Stimulated activated CD4-positive, alpha-beta T cell treated with anti-CD3 and anti-CD28 coated beads, Interleukin-4, amount 100 ng/mL, for 4 hours (primary cell): ENCODE measurements at places on chromosomes 6 and 20.
A peak's percentile ranks its signal among the peaks of the same experiment; 100 is the strongest.

DNA sequence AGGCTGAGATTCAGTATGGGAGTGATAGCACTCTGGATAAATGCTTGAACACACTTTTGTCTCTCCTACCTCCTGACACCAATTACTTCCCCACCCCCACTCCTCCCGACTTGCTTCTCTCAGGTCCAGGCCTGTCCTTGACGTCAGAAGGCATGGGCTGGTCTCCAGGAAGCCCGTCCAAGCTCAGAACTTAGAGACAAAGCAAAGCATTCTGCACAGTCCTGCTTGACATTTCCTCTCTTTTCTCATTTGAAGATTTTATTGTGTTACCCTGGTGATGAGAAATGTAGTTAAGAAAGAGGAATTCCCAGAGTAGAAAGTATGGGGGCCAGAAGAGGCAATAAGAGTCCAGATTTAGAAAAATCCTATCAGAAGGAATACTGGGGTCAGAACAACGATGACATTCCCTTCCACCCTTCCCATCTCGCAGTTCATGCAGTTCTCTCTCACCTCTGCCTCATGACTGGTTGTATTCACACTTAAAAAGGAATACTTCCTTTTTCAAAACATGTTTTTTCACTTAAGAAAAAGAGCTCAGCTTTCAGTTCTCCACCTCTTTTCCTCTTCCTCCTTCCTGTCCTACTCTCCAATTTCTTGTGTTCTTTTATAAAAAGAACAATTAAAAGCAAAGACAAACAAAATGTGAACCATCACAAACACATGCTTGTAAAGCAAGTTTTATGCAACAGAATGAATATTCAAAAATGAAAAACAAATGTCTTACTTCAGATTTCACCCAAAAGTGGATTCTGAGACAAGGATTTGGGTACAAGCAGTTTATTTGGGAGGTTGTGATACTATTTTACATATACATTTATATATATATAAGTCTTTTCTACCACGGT is 18.5 kb upstream of the FAM184A start:
- no peak for DNase-seq

GRCh38 chr6:101396548-101397173 is 3.2 kb downstream of the GRIK2 start:
- no peak for DNase-seq

DNA sequence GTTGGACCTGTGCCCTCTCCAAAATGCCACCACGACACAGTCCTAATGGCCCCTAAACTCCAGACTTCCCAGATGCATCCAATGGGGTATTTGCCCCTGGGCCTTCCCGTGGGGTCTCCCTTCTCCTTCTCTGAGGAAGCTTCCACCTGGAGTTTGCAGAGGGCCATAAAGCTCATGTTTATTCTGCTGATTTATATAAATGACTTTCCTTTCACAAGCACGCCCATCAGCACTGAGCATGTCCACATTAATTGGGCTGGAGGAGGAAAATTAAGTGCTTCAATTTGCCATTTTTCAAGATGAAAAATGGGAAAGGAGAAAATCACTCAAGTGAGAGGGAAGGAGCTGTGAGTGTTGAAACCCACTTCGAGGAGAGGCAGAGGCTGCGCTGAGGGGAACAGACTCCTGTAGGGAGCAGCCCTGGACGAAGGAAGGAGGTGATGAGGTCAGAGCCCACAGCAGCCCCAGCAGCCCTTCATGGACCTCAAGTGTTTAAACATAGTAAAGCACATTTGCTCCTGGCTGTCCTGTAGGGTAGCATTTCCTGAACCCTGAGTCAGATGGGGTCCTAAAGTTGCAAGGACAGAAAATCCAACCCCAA is 434.9 kb upstream of the SULF2 start:
- no peak for DNase-seq

GRCh38 chr6:25254671-25255070 is 24.5 kb upstream of the CARMIL1 start:
- no peak for DNase-seq

- DNase-seq: no peak
These were observed 411.0 kb upstream of the AGPAT4 start for GRCh38 chr6:161684731-161685475.

DNA sequence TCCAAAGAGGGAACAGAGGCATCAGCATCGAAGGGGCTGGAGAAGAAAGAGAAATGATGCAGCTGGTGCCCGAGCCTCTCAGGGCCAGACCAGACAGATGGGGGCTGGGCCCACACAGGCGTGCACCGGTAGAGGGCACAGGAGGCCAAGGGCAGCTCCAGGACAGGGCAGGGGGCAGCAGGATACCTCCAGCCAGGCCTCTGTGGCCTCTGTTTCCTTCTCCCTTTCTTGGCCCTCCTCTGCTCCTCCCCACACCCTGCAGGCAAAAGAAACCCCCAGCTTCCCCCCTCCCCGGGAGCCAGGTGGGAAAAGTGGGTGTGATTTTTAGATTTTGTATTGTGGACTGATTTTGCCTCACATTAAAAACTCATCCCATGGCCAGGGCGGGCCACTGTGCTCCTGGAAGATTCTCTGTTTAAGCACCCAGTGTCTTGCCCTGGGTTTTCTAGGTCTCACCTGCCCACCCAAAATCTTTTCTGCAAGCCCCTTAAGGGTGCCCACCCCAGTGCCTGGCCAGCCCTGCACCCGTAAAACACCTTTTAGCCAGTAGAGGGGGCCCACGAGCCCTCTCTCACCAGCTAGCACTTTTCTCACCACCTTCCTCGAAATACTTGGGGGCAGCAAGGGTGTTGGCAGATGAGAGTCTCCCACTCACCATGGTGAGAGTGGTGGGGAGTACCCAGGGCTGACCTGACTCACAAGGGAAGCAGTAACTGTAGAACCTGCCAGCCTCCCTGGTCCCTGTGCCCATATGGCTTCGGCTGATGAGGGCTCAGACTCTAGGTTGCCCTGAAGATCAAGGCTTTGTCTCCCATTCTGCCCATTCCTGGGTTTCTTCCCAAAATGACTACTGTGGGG is 35.7 kb upstream of the ID1 start:
- peak; percentile 49 for DNase-seq

DNA sequence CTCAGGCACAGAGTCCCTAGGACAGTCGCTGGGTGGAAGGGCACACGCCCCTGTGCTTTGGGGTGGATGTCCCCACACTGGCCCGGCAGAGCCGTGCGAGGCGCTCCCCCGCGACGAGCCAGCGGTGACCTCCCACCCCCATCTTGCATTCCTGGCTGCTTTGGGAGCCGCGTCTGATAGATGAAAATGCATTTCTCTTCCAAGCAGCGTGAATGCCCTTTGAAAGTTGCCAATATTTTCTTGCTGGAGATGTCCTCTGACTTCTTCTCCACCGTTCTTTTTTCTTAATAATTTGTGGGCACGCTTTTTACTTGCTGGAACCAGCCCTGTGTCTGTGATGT is 29.9 kb downstream of the COL20A1 start:
- no peak for DNase-seq

- DNase-seq: no peak
These were observed 4.5 kb upstream of the GATA5 start for GRCh38 chr20:62480318-62480717.

DNA sequence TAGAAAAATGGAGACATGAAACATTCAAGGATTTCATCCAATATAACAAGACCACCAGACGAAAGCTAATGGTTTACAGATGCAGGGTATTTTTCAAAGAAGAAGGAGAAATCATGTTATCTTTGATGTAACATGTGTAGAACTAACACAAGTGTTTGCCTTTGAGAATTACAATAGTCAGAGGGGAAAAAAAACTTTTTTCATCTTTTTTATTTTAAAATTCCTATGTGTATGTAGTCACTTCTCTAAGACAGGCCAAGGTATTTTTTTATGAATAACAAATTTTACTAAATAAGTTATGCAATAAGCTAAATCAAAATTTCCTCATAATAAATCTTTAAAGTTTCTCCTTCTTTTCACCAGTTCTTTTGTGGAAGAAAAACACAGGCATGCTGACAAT is 161.4 kb downstream of the PDE7B start:
- DNase-seq: no peak

DNA sequence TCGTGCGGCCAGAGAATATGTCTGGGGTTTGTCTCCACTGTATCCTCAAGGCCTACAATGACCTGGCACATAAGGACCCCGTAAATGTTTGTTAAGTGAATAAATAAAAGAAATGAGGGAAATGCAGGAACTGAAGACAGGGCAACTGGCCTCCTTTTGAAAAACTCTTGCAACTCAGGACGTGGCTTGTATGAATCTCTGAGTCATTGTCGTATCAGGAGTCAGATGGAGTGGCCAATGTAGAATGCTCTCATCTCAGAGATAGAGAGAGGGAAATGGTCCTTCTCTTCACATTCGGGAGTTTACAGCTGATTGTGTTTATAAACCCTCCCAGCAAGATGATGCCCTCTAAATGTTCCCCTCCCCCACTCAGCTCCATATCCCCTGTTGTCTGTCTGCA is 57.1 kb downstream of the UST start:
- no peak for DNase-seq

- DNase-seq: no peak
These were observed 51.9 kb downstream of the B4GALT5 start for GRCh38 chr20:49661560-49662329.

- no peak for DNase-seq
These were observed 24.7 kb upstream of the HIVEP1 start for GRCh38 chr6:11987386-11987785.

DNA sequence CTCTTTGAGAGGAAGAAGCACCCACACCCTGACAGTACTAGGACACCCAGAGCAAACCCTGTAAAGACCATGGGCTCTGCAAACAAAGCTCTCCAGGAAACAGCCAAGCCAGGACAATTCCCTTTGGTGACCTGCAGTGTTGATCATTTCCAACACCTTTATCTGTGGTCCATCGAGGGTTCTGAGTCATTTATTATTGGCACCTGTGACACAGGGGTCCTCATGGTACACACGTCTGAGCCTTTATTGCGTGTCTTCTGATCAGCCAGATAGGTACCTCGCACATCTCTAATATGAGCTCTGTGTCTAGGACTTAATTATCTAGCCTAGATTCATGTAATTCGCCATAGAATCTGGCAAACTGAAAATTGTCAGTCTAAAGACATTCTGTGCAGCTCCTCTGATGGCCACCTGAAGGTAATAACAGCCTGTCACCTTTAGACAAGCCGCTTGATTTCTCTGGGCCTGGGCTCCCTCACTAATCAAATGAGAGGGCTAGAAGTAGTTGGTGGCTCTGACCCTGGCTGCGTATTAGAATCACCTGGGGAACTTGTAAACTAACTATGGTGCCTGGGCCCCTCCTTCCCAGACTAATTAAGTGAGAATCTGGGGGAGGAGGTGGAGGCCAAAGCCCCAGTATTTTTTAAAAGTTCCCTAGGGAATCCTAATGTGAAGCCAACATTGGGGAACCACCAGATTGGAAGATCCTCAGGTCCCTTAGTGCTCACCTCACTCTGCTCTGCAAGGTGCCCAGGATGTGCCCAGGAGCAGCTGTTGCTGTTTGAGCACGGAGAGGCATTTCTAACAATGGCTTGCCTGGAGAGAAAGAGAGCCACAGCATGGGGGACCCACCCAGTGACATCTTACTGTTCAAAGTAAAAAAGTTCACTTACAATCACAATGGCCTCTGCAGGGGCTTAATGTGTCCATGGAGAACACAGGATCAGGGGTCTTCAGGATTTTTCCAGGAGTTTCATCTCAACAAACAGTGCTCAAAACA is 122.0 kb upstream of the ARID1B start:
- DNase-seq: no peak

DNA sequence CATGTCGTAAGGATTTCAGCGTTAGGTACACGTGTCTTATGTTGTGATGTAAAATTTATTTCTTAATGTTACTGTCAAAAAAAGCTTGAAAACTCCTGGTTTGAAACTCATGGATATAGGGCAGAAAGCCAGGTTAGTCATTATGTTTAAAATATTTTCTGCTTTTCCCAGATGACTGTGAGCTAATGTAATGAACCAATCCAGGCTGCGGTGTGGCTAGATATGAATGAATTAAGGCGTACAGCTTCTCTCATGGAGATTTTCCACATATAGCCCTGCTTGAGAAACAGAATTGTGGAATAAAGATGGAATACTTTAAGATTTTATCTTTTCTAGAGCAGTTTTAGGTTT is 80.3 kb upstream of the STMND1 start:
- no peak for DNase-seq

DNA sequence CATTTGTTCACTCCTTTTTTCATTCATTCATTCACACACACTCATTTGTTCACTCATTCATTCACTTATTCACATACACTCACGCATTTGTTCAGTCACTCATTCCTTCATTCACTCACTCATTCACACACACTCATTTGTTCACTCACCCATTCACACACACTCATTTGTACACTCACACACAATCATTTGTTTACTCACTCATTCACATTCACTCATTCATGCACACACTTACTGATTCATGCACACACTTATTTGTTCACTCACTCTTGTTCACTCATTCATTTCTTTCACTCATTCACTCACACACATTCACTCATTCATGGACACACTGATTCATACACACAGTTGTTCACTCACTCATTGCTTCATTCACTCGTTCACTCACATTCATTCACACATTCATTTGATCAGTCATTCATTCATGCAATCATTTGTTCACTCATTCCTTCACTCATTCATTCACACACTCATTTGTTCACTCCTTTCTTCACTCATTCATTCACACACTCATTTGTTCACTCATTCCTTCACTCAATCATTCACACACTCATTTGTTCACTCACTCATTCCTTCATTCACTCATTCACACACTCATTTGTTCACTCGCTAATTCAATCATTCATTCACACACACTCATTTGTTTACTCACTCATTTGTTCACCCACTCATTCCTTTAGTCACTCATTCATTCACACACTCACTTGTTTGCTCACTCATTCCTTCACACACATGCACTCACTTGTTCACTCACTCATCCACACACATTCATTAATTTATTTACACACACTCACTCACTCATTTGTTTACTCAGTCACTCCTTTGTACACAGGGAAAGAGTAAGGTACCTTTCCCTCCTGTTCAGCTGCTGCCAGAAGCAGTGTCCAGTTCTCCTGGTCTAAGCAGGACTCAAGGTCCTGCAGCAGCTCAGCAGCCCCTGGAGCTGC is 50.7 kb upstream of the BHLHE23 start:
- DNase-seq: no peak

DNA sequence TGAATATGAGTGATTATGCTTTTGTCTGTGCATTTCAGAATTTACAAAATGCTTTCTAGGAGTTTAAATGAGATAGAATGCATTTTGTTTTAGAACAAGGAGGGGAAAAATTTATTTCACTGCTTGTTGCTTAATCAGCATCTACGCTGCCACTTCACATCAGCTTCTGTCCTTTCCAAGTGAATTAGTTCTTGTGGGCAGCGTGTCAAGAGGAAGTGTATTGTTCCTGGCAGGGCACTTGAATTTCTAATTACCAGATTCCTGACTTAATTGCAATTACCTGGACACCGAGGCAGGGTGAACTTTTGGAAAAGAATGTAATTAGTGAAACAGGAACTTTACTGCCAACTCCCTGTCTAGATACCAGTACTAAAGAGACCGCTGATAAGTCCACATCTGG is 263.5 kb downstream of the TMEM242 start:
- DNase-seq: no peak

GRCh38 chr6:31734247-31734820 is 2.0 kb downstream of the CLIC1 start:
- no peak for DNase-seq

- DNase-seq: peak; percentile 40
These were observed 39.2 kb upstream of the TLDC2 start for GRCh38 chr20:36836591-36837269.

- DNase-seq: peak; percentile 16
These were observed 29.5 kb downstream of the CDYL start for GRCh38 chr6:4805553-4806336.
